Activated naive CD4-positive, alpha-beta T cell treated with anti-CD3 and anti-CD28 coated beads, Interleukin-2, amount 10 ng/mL, durations not matched to agents 7 days and 5 days (primary cell): ENCODE measurements at places on chromosomes 1 and 21.

- no peak for DNase-seq
Observed at GRCh38 chr1:32376199-32376598, 13.9 kb downstream of the TSSK3 start.

- DNase-seq, result no peak
Observed at GRCh38 chr1:111729271-111729921, 9.8 kb downstream of the INKA2 start.

- DNase-seq, result peak; percentile 76
Observed at GRCh38 chr1:203625628-203626019, 1.0 kb upstream of the ATP2B4 start.

DNA sequence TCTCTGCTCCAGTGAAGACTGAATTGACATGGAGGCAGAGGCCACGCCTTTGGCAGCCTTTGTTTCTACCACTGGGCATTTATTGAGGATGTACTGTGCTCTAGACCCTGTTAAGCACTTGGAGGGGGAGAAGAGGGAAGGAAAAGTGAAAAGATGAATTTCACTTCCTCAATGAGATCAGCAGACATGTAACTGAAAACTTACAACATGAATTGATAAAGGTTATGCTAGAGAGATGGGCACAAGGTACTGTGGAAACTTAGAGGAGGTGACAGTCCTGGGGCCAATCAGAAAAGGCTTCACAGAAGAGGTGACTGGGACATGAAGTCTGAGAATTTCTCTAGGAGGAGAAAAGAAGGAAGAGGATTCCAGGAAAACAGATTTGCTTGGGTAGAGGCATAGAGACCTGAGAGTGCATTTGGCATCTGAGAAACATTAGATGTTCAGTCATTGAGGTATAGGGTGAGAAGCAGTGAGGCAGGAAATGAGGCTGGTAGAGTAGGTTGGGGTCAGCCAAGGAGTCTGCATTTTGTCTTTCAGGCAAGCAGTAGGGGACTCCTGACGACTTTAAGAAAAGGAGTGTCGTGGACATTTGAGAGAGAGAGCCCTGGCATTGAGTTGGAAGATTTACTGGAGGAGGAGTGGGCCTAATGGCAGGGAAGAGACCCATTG lies 113.0 kb downstream of the SYT2 start:
- no peak for DNase-seq

DNA sequence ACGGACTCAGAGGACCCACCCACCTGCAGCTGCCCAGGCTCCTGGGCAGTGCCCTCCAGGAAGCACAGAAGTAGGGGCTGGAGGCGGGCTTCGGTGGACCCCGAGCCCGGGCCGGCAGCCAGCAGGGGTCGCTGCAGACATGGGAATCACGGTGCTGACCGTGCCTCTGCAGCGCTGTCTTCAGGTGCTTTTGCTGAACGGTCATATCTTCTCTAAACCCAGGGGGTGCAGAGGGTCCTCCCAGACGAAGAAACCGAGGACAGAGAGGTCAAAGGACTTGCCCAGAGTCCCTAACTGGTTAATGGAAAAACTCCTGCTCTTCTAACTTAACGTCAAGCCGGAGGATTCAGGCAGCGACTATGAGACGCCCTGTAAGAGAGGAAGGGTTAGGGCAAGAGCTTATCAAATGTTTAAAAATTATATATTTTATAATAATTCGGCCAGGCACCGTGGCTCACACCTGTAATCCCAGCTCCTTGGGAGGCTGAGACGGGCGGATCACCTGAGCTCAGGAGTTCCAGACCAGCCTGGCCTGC lies 21.5 kb upstream of the LEFTY2 start:
- DNase-seq, result peak; percentile 70

DNA sequence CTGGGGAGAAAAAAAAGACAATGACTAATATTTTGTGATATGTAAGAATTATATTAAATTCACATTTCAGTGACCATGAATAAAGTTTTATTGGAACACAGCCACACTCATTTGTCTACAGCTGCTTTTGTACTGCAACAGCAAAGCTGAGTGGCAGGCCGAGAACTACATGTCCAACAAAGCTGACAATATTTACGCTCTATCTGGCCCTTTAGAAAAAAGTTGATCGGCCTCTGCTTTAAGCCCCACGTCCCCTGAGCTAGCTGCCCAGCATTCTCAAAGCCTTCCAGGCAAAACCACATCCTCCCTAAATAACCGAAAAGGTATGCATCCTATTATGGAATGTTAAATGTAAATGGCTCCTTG lies 8.6 kb downstream of the SLC2A1 start:
- no peak for DNase-seq

- DNase-seq, result no peak
Observed at GRCh38 chr1:76857973-76858372, 9.3 kb upstream of the ST6GALNAC5 start.

DNA sequence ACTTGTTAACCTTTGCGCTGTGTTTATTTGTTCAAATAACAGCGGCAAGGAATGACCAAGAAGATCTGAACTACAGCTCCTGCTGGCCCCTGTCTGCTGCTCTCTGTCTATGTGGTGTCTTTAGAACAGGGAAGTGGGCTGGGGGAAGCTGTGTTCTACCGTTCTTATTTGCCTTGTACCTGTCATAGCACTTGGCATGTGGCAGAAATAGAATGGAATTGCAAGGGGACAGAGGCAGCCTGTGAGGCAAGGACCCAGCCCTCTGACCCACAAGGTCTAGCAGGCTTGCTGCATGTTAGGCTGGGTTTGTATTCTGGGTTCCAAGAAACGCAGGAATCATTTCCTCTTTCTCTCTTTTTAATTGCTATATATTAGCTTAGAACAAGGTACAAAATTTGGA lies 20.7 kb downstream of the HMGCS2 start:
- no peak for DNase-seq

GRCh38 chr1:20578721-20579395 lies 10.0 kb upstream of the CDA start:
- DNase-seq, result no peak

DNA sequence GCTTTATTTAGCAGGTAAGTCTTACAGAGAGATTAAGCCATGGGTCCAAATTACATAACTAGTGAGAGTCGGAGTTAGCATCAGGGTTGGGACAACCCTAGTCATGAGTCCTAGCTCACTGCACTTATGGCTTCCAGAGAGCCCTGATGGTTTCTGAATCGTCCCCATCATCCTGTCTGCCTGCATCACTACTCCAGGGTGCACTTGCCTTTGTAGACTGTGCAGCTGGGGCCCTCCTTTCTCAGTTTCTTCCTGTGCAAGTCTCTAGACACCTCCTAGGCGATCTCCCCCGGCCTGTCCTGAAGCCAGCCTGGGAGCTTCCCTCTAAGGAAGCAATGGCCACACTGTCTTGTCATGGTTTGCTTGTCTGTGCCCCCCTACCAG lies 37.1 kb downstream of the KIAA0040 start:
- no peak for DNase-seq

DNA sequence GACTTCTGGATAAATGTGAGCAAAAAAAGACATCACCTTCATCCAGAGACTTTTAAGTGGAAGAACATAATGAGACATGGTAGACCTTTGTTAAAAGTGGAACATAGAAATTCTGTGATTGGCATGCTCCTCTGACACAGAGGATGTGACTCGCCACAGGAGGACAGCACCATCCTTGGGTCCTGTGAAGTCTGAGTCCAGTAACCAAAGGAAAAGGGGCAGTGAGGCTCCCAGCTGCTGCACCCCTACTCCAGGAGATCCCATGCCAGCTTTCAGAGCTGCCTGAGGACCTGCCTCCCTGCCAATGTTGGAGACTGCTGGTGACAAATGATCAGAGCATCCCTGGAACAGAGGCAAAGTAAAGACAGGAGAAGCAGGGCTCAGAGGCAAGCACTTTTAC lies 136.2 kb downstream of the BRINP2 start:
- DNase-seq, result no peak

GRCh38 chr1:40096977-40097782 lies at the start of gene PPT1:
Gene PPT1 (minus strand): TSS chr1:40097252. CDS start chr1:40097238, 14 bp downstream.
- peak; percentile 85 for DNase-seq

DNA sequence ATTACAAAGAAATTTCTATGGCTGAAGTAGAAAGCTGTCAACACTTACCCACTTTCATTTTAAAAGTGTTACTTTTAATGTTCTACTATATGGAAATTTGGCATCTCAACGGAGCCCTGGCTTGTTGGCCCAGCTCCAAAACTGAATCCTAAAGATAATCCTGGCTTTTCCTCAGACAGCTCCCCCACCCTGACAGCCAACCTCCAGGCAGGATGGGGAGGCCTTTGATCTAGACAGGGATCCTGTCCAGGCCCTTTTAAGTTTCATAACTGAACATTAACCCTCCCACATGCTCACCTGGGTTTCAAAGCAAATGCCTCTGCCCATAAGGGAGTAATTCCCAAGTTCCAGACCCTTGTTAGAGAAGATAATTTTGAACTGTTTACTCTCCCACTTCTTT lies 99.3 kb upstream of the RALGPS2 start:
- no peak for DNase-seq

GRCh38 chr1:3211582-3212375 lies 142.8 kb downstream of the PRDM16 start:
- no peak for DNase-seq

DNA sequence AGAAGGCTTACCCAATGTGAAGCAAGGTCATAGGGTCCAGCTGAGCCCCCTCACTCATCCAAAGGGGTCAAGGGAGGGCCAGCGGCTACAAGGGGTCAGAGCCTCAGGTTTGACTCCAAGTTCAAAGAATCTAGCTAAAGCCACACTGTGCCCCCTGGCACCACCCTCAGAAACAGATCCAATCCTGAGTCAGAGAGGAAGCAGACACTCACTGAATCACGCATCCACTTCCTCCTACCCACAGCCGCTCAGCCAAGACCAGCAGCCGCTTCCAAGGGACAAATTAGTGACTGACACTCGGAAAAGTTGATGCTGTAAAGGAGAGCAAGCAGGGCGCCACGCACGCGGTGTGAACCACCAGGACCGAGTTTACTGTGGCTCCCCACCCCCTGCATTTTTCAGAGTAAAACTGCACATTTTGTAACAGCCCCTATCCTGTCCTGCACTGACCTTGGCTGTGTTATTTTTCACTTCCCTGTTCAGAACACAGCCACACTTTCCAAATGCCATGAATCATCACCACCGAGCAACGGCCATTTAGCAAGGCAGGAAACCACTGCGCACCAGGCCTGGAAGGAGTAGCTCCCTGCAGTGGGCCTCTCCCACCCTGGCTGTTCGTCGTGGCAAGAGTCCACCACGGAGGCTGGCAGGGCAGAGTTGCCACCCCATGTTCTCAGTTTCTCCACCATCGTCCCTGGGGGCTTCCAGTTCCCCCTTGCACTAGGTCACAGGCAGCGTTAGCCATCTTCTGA lies 147.8 kb downstream of the TOMM20 start:
- peak; percentile 69 for DNase-seq

- DNase-seq, result peak; percentile 67
Observed at GRCh38 chr21:35102488-35103371, 53.6 kb upstream of the RUNX1 start.

- DNase-seq, result no peak
Observed at GRCh38 chr1:213251972-213252371, 200.9 kb downstream of the RPS6KC1 start.

DNA sequence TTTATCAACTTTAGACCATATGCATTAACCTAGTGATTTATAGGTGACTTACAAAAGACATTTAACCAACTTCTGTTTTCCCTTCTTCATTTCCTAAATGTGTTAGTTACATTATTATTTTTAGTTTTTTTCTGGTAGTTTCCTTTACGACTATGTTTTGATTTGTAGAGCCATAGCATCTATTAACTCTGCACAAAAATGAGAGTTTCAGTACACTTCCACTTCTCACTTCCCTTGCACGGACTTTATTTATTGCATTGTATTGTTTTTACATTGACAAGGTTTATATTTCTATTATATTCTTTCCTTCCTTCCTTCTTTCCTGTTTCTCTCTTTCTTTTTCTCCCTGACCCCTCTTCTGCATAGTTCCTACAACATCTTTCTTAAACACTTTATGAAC lies 14.7 kb downstream of the PKN2 start:
- no peak for DNase-seq

DNA sequence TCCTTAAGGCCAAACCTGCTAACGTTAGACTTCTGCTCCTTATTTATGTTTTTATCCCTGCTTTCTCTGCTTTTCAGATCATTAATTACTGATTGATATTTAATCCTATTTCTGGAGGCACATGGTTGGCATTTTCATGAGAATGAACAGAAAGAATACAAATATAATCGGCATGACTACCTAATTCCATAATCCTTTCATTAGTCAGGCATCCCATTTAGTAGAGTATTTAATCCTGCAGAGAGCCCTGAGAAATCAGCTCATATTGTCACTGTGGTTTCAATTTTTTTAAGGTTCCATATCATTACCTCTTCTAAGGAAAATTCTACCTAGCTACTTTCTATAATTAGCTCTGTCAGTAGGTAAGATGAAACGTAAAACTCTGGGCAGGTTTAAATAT lies 238.8 kb downstream of the NCAM2 start:
- no peak for DNase-seq

GRCh38 chr1:20280341-20280740 lies 10.3 kb upstream of the VWA5B1 start:
- no peak for DNase-seq

GRCh38 chr1:163768576-163768975 lies 446.8 kb downstream of the NUF2 start:
- DNase-seq, result no peak

DNA sequence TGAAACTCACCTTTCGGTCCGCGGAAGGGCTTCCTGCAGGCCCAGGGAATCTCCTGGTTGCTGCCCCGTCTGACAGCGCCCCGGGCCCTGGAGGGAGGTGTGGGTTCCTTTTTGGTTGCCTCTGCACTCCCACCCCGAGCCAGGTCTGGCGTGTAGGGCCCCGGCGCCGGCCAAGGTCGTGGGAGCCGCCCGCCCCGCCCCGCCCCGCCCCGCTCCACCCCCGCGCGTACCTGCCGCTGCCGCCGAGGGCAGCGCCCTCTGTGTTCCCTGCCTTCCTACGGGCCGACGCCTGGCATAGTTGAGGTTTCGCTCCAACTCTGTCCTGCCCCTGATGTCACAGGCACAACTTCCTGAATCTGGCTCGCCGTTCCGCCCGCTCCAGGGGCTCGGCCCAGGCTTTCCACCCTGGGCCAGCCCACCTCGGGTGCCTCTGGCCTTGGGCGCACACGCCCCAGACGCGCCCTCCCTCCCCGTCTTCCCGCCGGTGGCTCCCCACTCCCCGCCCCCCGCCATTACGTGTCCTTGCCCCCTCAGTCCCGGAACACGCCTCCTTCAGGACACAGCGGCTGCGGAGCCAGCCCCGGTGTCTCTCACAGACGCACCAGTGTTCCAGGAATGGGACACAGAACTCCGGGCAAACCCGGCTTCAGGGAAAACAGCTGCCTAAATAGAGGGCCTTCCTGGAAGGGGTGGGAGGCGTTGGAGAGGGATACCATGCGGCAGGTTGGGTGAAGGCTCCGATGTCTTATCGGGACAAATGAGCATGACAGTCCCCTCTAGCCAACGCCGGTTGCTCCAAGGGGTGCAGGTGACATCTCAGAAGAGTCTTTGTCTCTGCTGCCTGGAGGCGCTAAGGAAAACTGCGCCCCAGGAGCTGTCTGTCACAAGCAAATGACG lies at the start of gene KIAA0040:
KIAA0040 (minus strand) TSS at position 147 of the 897 bp plus-strand sequence. CDS start 31,763 bp downstream, outside the sequence.
- peak; percentile 69 for DNase-seq

DNA sequence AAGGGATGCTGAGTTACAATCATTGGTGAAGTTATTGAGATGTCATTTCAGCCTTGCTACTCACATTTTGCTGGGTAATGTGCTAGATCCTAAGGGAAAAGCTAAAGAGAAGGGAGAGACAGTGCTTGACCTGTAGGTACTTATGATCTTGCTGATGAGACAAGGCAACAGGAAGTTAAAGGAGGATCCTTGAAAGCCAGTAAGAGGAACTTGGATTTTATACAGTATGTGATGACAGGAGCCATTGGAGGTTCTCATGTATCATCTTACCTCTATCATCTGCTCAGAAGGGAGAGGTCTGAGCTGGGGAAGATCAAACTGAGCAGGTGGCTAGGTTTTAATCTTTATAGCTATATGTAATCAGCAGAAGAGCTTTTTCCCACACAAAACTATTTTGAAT lies 6.3 kb downstream of the APOBEC4 start:
- DNase-seq, result no peak
